ENCODE measurements at places on chromosomes 12 and 14.

- DNase-seq, result no peak
Measured at GRCh38 chr12:49783917-49784676, 42.7 kb downstream of the TMBIM6 start.

- no peak for DNase-seq
Measured at GRCh38 chr12:107780298-107780697, 5.8 kb downstream of the ASCL4 start.

DNA sequence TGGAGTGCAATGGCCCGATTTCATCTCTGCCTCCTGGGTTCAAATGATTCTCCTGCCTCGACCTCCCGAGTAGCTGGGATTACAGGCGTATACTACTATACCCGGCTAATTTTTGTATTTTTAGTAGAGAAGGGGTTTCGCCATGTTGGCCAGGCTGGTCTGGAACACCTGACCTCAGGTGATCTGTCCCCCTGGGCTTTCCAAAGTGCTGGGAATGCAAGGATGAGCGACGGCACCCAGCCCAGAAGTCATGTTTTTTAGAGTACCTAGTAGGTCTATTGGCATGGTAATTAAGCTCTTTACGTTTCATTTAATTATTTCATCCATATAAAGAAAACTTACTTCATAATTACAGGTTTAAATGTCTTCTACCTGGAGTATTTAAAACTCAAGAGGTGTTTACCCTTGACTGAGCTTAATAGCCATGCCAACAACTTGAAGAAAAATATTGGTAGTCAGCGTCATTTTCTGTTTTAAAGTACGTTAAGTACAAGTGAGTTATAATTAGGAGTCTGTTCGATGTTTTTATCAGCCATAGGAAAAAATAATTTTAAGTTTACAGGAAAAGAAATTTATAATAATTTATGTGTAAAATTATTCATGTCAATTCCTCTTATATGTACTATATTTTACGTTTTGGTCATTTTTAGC, 4.0 kb downstream of the TMPO start:
- no peak for DNase-seq

DNA sequence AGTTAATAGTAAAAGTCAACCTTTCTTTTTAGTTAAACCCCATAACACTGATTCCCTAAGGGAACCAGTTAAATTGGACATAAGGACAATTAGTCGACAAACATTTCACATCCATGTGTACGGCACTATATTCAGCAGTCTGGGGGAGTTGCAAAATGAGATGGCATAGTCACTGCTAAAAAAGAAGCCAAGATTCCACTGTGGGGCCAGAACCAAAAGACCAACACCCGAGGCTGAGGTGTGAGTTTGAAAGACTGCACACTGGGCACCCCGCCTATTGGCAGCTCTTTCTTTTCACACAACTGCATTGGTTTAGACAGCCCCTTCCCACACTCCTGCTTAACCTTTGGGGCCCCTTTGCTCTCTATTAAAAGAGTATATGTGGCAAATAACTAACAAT, 16.7 kb downstream of the SETD3 start:
- DNase-seq, result no peak

DNA sequence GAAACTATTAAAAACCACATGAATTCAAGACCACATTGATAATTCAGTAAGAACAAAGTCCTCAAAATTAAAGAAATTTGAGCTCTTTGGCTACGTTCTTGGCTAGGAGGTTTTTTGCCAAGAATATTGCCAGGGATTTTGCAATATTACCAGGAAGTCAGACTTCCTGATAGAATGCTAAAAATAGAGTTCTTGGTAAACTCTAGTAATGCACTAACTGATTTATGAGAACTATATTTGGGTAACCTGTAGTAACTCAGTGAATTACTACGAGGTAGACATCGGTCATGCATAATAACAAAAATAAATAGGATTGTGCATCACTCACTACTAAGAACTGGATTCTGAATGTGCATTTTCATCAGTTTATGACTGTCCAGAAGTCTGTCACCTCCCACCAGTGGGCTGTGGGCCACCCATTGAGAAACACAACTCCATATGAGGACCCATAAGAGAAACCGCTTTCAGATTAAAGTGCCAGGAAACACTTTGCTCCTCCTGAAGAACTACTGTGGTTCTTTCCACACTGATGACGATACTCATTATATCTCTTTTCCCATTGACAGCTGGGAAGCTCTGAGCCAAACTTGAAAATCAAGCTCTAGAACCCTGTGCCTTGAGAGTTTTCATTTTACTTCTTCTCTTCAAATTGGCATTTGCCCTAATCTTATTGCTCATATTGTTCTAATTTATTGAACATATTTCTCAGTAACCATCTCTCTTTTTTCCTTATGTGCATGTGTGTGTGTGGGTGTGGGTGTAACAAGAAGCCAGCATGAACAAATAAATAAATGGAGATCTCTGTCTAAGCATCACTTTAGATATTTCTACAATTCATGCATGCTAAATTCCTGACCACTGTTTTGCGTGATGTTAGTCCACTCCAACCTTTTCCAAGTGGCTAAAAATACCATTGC, 116.6 kb downstream of the BCL11B start:
- no peak for DNase-seq

DNA sequence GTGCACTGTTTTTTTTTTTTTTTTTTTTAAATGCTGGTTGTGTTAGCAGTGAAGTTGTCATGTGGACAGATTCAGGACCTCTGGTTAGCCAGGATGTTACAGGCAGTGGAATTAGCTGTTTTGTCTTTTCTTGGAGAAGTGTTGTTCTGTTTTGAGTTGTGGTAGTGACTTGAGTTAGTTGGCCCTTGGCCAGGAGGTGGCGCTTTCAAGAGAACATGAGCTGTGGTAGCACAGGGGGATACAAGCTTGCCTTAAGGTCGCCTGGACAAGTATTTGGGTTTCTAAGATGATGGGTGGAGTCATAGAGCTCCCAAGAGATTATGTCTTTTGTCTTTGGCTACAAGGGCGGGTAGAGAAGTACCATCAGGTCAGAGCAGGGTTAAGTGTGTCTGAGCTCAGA, 33.3 kb upstream of the CCDC198 start:
- DNase-seq, result peak; percentile 5

DNA sequence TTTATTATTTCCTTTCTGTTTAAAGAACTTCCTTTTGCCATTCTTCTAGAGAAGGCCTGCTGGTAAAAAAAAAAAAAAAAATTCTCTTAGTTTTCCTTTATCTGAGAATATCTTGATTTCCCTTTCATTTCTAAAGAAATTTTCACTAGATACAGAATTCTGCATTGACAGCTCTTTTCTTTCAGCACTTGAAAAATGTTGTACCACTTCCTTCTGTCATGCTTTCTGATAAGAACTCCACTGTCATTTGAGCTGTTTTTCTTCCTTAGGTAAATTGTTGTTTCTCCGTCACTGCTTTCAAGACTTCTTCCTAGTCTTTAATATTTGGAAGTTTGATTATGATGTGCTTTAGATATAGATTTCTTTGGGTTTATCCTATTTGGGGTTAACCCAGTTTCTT, 113.6 kb upstream of the BTG1 start:
- no peak for DNase-seq

GRCh38 chr12:33994857-33995808, 27.2 kb upstream of the ALG10 start:
- no peak for DNase-seq

DNA sequence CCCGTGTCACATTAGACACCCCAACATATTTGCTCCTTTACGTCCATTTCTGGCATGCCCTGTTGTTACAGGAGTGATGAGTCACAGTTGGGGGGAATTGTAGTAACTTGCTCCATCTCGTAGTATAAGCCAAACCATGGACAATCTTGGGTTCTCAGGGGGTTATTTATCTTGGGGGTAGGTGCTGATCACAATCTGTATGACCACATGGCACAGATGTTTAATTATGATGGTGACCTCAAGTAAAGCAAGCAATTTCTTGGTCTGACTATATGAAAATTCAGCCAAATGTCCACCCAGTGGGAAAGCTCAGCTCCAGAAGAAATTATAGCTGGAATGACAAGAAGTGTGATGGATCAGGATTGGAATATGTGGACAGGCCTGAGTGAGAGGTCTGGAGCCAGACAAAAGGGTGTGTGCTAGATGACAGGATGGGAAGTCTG, 32.1 kb upstream of the STON2 start:
- no peak for DNase-seq

Data from T-helper 2 cell (primary cell).